ENCODE measurements at places on chromosomes 16 and 17.
A peak's percentile ranks its signal among the peaks of the same experiment; 100 is the strongest.

GRCh38 chr17:67713169-67713568 lies 4.6 kb upstream of the NOL11 start:
- DNase-seq = no peak

DNA sequence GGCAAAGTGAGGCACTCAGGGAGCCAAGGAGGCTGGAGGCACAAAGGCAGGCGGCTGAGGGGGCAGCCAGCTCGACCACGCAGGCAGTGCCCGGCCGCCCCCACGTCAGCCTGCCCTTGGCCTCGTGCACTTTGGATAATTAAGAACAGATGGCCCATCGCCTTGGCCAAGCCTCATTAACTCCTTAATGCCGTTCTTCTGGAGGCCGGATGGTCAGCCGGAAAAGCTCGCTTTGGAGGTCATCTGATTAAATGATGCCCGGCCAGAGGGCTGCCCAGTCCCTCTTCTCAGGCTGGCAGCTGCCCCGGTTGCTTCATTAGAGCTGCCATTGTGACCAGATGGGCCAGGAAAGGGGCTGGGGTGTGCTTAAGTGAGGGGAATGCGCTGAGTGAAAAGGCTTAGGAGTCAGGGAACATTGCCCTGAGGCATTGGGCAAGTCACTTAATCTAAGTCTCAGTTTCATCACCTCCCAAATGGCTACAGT lies 364.0 kb downstream of the NPIPA8 start:
- no peak for DNase-seq

GRCh38 chr17:65123757-65124675 lies 13.2 kb upstream of the RGS9 start:
- DNase-seq = no peak

- no peak for DNase-seq
These were observed 367.9 kb downstream of the SOX9 start for GRCh38 chr17:72488555-72489271.

GRCh38 chr17:40632216-40632615 lies 15.4 kb downstream of the SMARCE1 start:
- no peak for DNase-seq

GRCh38 chr17:77924757-77925336 lies 33.7 kb upstream of the TNRC6C start:
- no peak for DNase-seq

DNA sequence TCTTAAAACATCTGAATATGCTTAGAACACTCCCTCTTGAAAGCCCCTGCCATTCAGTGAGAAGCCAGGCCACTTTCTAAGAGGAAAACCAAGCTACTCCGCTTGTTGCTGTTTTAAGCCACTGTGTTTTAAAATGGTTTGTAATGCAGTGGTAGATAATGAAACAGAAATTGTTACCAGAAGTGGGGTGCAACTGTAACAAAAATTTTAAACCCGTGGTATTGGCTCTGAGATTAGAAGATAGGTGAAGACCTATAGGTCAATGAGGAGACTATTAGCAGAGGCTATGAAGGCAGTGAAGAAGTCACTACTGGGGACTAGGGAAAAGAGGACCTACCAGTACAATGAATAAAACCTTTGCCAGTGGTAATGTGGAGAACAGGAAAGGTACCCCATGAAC lies 266.5 kb downstream of the IRF8 start:
- DNase-seq = no peak

DNA sequence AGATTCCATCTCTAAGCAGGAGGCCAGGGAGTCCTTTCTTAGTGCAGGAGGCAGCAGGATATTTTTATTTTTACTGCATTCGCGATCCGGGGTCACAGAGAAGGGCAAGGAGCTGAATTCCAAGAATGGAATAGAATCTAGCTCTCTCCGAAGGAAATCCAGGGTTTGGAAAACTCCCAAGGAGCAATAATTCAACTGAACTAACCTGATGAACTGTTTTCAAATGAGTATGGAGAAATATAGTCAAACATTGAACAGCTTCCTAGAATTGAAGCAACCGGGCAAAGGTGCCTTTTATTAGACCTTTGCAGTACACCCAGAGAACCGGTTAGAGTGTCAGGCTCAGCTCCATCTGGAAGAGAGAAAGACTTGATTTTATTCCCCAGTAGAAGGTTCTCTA lies 120.7 kb upstream of the MAF start:
- DNase-seq = no peak

GRCh38 chr16:85288869-85289660 lies 176.8 kb upstream of the CIBAR2 start:
- DNase-seq = no peak

GRCh38 chr17:47335101-47335936 lies 11.6 kb downstream of the EFCAB13 start:
- no peak for DNase-seq

DNA sequence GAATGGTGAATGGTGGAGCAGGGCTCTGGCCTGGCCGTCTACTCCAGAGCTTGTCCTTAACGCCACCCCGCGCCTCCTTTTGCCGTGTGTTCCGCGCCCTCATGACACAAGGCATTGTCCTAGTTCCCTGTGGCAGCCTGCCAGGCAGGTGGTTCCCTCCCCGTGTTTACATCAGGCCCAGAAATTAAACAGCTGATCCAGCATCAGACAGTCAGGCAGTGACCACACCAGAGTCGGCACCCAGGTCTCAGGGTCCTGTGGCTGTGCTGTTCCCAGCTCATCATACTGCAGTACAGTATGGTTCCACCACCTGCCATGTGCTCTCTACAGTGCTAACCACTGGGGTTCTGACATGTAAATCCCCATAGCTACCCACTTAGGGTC lies 119.7 kb downstream of the RAB11FIP4 start:
- DNase-seq = no peak

- DNase-seq = no peak
These were observed 52.1 kb downstream of the FOXL1 start for GRCh38 chr16:86630471-86630870.

GRCh38 chr16:85798901-85799496 lies 345 bp downstream of the EMC8 start:
- peak; percentile 6 for DNase-seq

DNA sequence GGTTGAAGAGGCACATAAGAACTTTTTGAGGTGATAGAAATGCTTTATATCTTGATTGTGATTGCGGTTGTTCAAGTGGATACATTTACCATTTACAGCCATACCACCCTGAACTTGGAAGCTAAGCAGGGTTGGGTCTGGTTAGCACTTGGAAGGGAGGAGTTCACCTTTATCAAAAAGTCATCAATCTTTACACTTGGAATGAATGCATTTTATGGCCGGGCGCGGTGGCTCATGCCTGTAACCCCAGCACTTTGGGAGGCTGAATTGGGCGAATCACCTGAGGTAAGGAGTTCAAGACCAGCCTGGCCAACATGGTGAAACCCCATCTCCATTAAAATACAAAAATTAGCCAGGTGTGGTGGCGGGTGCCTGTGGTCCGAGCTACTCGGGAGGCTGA lies 9.5 kb upstream of the GJD3 start:
- DNase-seq = no peak

DNA sequence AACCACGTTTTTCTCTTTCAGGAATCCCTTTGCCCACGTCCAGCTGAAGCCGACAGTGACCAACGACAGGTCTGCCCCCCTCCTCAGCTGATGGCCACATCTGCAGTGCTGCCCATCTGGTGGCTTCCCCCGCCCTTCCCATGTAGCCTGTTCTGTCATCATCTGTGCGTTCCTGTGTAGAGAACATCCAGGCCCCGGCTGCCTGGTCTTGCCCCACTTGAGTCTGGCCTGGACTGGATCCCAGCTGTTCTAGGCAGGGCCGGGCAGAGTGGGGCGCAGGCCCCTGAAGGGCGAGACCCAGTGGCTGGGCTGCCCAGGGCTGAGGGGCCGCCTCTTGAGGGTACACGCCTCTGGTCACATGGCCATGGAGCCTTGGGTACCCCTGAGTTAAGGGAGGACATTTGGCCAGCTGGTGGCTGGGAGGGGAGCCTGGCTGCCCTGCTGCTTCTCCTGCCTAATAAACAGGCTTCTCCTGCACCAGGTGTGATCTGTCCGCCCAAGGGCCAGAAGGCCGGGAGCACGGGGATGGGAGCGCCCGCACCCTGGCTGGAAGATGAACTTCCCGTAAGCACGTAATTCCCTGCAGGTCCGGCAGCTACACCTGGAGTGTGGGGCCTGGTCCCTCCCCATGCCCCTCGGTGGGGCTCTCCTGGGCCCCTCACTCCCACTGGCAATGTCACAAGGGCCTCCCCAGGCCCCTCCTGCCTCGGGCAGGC lies 49.4 kb upstream of the PVALEF start:
- no peak for DNase-seq

DNA sequence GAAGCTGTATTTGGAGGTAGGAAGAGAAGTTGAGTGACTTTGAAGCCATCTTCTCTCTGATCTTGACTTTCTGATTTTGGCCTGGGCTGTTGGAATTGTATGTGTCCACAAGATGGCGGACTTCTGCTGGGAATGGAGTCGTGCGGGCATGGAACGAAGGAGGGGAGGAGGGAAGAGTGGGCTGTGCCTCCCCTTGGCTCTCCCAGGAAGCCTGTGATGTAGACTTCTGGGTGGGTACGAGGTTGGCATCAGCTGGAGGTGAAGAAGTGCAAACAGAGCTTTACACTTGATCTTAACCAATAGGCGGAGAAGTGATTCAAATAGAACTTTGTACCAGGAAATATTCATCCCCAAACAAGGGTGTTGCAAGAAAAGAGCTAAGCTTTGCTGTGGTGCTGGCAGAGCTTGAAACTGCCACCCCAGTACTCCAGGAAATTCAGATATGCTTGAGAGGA lies 7.4 kb upstream of the TMEM220 start:
- no peak for DNase-seq

- no peak for DNase-seq
These were observed 27.1 kb upstream of the MTSS2 start for GRCh38 chr16:70712942-70713341.

DNA sequence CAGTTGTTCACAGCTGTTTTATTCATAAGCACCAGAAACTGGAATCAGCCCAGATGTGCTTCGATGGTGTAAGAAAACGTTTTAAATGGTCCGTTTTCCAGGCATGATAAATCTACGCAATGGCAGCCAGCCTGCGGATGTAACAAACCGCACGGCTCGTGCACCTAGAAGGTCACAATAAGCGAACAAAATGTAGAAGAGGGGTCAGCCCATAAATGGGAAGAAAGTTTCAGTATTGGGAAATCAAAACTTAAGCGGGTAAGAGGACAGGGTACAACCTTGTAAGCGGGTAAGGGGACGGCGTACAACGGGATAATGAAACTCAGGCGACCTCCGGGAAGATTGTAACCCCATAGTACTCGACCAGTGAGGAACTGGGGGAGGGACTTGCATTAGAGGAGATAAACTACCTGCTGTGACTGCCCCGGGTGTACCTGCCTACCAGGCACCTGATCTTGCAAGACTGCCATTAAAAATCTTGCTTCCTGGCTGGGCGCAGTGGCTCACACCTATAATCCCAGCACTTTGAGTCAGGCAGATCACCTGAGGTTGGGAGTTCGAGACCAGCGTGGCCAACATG lies 66.6 kb downstream of the ANKRD11 start:
- no peak for DNase-seq

GRCh38 chr16:66207139-66207882 lies 159.2 kb upstream of the CDH5 start:
- no peak for DNase-seq

DNA sequence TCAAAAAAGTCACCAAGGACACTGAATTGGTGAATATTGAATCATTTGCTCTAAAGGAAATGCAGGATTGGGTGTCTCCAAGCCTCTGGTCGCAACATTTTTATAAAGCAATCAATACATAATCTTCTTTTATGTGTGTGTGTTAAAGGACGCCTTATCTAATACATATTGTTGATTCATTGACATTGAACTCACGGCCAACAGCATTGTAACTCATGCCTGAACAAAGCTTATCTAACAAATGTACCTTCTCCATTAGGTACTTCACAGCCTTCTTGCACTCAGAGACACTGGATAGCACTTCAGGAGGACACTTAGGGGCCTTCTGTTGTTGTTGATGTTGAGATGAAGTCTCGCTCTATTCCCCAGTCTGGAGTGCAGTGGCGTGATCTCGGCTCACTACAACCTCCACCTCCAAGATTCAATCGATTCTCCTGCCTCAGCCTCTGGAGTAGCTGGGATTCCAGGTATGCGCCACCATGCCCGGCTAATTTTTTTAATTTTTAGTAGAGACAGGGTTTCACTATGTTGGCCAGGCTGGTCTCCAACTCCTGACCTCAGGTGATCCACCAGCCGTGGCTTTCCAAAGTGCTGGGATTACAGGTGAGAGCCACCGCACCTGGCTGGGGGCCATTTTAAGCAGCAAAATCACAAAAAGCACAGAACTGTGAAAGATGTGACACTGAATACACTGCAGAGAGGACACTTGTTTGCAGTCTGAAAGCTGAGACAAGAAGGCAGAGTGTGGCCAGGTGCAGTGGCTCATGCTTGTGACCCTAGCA lies 13.2 kb upstream of the PDXDC1 start:
- DNase-seq = no peak

- no peak for DNase-seq
These were observed 364.6 kb downstream of the GRIN2A start for GRCh38 chr16:9817586-9817985.

DNA sequence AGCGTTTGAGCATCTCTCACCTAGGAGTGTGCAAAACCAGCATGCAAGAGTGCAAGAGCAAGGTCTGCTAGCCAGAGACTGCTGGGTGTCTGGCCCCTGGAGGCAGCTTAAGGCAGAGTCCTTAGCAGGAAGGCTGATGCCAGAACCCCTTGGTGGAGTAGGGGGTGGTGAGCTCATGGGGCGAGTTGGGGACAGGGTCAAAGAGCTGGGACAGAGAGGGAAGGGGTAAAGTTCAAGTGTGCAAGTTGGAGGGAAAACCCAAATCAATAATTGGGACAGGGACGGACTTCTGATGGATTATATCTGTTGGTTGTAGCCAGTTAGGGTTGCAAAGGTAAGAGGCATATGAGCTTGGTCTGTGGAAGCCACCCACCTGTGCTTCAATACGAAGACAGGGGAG lies 443.6 kb upstream of the CDH5 start:
- DNase-seq = no peak

DNA sequence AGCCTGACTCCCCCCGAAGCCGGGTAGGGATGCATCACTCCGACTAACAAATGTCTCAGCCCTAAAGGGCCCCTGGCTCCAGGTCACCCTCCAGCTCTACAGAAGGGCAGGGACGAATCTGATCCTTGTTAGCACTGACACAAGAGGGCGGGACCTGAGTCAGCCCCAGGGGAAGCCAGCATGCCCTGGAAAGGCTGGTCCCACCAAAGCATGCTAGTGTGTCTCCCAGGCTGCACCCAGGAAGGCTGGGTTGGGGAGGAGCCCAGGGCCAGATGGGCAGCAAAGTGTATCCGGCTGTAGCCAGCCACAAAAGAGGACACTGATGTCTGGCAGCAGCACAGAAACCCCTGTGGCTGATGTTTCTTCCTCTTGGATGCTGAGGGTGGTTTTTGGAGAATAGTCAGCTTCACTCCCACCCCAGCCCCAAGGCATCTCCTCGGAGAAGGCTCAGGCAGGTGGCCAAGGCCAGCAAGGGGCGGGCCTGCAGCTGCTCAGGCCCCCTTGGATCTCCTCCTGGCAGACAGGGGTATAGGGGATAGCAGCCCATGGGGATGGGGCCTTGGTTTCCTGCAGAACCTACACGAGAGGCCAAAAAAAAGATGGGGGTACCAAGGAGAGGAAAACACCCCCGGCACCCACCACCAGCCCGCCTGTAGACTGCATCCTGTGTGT lies 11.0 kb downstream of the NATD1 start:
- DNase-seq = no peak

Data from foreskin keratinocyte (primary cell).